ENCODE measurements at places on chromosomes 5 and 9.

GRCh38 chr9:87340391-87340790 lies 157.3 kb upstream of the DAPK1 start:
- DNase-seq = no peak

- no peak for DNase-seq
Measured at GRCh38 chr9:134789168-134789567, 91.4 kb upstream of the FCN2 start.

GRCh38 chr9:76987594-76988200 lies 31.8 kb upstream of the FOXB2 start:
- DNase-seq = no peak

DNA sequence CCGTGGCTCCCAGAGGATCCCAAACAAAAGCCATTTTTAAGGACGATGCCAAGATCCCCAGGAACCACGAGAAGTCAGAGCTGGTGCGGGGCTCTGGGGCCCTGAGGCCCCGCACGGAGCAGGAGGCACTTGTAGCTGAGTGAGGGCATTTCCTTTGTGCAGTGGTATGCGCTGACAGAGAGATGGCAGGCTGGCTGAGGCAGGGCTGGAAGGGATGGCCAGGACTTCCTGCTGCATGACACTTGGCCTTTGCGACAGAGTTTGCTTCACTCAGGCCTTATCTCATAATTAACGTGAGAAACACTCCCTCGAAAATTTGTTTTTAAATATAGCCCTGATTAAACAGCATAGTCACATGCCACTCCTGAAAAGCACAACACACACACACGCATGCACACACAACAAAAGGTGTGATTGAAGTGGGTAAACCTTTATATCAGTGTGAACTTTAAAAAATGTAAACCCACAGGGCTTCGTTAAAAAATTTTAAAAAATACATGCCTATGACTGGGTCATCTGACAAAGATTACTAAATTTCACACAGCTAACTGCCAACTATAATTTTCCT lies 536.6 kb downstream of the PDE4D start:
- no peak for DNase-seq

DNA sequence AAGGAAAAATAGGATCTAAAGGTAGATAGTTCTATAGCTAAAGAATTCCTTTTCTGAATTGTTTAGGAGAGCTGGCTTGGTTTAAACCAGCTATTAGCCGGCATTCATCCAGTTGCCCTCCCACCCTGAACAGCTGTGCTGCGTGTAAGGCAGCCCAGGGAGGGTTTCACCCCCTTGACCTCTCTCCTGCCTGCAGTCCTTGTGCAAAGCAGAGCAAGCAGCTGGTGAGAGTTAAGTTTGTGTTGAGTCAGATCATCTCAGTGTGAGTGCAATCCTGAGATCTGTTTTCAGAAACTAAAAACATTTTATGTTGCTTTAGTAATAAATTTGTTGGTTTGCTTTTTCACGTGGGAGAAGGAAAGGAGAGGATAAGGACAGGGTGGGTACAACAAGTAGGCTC lies 13.0 kb downstream of the SLC25A25 start:
- DNase-seq = peak; percentile 28

DNA sequence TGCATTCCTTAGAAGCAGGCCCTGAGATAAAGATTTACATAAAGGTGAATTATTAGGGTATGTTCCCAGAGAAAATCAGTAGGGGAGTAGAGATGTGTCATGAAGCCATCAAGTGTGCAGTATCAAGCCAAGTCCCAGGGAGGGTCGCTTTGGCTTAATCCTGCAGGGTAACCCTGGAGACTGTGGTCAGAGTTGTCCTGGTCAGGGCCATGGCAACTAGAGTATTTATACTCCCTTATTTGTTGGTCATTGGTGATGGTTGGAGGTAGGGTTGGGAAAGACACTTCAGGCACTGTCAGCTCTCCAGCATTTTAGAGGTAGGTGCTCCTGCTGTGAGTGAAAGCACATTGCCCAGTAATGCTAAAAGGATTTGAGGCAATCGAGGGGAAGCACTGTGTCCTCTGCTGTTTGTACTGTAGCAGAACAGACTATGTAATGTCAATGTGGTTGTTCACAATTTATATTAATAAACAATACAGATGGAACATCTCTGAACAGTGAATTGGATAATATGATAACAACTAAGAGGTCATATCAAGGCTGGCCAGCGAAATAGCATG lies 108.9 kb downstream of the GDNF start:
- DNase-seq = no peak

Data from DMS 273 treated with DMSO at 0.1 percent for 48 hours (cell line).